Activated gamma-delta T cell treated with Interleukin-2 at 50 U/mL for 16 hours (primary cell): ENCODE measurements at places on chromosomes 5 and 9.

DNA sequence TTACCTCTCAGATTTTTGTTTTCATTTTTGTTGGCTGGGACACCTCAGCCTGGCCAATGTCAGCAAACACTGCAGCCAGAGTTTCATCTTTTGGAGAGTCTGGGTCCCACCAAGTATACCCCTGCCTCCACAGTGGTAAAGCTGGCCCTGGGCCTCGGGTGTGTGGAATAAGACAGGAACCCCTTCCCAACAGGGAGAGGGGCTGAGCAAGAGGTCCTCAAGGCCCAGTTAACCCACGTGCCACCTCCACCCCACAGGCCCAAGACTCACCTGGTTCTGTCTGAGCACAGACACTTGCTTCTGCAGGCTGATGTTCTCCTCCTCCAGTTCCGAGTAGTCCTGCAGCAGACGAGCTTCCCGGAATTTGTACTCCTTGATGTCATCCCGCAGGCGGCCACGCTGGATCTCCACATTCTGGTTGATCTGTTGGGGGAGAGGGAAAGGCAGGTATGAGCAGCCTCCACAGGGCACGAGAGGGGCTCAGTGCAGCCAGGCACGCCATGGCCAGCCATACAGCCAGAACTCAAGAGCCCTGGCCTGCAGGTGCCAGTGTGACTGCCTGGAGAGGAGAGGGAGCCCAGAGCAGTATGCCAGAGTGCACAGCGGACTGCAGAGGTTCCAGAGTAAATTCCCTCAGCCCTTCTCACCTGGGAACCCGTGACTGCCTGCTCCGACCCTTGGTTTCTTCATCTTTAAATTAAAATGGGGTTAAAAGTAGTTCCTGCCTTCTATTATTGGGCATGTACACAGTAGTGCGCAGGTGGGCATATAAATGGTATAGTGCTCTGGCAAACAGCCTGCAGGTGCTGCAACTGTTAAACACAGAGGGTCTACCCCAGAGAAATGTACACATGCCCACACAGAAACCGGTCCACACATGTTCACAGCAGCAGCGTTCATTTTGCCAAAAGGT lies 42.0 kb downstream of the BICD2 start:
- no peak for DNase-seq

GRCh38 chr5:57042524-57042931 lies 90.6 kb upstream of the MIER3 start:
- no peak for DNase-seq

DNA sequence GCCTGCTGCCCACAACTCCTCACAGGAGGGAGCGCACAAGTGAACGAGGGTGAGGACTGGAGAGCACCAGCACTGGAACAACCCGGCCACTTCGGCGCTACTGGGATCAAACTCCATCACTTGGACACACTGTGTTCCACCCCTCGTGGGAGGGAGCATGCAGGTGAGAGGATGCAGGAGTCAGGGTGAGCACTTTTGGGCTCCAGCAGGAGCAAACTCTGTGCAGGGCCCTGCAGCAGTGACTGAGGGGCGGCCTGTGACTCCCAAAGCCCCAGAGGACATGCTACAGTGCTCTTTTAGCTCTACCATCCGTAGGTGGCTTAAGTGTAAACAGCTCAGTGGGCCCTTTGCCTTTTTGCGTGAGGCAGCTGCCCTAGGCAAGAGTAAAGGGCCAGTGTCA lies 4.4 kb upstream of the MOCS2 start:
- no peak for DNase-seq

- no peak for DNase-seq
Observed at GRCh38 chr9:135712613-135713295, 10.8 kb downstream of the KCNT1 start.

GRCh38 chr9:124329206-124329792 lies 71.5 kb downstream of the NEK6 start:
- no peak for DNase-seq

DNA sequence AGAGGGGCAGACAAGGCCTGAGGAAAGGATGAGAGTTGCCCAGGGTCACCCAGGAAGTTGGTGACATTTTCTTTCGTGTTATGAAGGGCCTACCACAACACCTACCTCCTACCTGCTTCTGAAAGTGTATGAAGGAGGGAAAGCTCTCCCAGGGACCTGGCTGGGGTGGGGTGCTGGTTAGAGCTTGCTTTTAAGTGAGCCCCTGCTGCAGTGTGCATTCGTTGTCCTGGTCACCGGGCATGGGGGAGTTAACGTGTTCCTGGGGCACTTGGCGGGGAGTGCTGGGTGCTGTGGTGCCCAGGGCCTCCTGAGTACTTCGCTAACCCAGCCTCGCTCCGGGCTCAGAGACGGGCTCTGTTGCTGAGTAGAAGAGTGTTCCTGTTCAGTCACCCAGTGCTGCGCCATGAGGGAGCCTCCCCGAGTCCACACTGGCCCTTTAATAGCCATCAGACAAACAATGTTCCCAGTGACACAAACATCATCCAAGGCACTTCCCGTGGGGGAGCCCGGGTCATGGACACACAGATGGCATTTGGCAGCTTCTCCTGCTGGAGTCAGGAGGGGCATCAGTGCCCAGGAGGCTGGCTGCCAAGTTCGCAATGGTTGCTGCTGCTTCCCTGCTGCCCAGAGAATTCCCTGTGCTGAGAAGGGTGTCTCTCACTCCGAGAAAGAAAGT lies 85.7 kb downstream of the AMBP start:
- DNase-seq, result no peak

- DNase-seq, result no peak
Observed at GRCh38 chr5:34616651-34617050, 39.5 kb upstream of the RAI14 start.

- no peak for DNase-seq
Observed at GRCh38 chr5:111855356-111855755, 98.4 kb upstream of the NREP start.

- DNase-seq, result no peak
Observed at GRCh38 chr9:133340256-133340655, 4.3 kb upstream of the SURF6 start.

DNA sequence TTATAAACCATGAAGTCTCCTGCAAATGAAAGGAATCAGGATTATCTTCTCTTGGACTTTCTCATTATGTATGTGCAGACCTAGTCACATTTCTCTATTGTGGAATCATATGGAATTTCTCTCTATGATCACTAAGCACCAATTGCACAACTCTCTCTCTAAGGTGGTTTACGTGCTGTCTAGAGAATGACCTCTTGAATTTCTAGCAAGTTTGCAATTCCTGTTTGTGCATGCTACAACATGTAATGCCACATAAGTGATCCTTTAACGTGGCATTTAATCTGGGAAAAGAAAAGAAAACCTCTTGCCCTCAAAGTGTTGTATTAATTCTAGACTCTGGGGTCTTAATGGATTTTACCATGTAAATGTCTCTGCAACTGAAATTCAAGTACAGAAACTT lies 5.0 kb upstream of the PPP2R2B start:
- no peak for DNase-seq

DNA sequence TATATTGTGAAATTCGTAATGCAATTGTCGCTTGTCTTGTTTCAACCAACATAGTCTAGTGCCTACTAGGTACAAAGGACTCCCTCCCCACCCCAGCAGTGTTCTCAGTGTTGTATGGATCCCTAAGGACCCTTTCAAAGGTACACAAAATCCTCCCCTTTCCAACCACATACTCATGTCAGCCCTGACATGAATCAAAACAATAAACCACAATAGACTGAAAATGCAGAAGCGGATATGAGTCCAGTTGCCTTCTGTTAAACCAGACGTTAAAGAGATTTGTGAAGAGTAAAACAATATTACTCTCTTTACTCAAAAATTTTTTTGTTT lies 82.4 kb upstream of the IFNK start:
- no peak for DNase-seq

- no peak for DNase-seq
Observed at GRCh38 chr9:135606885-135607259, 32.5 kb downstream of the GLT6D1 start.

GRCh38 chr9:11931109-11931508 lies 762.1 kb upstream of the TYRP1 start:
- DNase-seq, result no peak

- no peak for DNase-seq
Observed at GRCh38 chr5:72134226-72134899, 27.1 kb downstream of the MAP1B start.

DNA sequence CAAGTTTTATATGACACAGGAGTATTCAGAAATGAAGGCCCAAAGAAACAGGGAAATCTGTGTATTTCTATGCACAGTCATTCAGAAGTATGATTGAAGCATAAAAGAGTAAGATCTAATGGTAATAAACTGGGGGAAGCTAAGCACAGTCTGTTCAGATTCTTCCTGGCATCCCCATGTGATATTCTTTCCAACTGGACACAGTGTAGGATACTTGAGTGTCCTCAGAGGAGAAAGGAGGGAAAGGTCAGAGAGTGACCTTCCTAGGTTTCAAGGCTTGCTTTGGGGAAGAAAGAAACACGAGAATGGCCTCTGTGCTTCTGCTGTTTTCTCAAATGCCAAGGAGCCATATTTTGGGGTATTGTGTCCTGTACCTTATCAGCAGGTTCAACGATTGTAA lies 1798.4 kb upstream of the WWC1 start:
- no peak for DNase-seq

- DNase-seq, result no peak
Observed at GRCh38 chr5:66945389-66946349, 250.9 kb downstream of the CD180 start.

DNA sequence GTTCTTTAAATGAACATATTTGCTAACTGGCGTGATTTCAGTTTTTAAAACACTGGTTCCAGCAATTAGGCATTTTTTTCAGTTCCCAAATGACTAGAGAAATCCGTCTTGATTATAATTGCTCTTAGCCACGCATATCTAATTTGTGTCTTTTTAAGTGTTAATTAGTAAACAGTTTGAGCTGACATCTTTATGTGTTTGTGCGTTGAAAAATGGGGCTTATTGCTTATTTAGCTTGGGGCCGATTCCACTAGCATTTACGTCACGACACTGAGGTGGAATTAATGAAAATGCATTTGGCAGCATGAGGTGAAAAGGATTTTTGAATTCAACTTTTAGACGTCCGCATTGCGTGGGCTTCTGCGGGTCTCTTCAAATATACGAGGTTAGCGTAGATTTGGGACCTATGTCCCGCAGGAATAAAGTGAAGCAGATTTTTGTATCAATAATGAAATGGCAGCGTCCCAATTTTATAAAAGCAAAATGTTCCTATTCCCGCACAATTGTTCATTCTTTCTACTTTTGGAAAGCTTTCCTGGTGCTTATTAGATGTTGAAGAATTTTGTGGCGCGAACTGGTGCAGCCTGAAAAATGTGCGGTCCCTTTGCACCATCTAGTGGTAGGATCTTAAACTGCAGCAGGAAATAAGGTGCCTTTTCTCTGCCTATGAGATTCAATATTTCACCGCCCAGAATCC lies 122.7 kb upstream of the LMX1B start:
- DNase-seq, result peak; percentile 62

DNA sequence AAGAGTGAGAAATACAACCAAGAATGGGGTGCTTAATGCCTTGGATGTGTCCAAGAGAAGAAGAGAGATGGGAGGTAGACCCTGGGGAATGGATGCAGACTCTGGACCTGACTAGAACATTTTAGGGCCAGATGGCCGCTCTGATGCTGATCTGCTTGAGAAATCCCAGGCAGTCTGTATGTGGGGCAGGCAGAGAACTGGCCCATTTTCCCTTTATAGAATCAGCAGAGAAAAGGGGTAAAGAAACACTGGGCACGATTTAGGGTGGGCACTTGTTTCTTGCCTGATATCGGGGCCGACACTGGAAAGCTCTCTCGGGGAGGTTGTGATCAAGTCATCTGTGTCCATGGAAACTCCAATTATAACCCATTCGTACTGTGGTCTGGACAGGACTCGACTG lies 118.5 kb upstream of the FSTL4 start:
- no peak for DNase-seq

- no peak for DNase-seq
Observed at GRCh38 chr9:120950421-120951388, 24.1 kb upstream of the TRAF1 start.

DNA sequence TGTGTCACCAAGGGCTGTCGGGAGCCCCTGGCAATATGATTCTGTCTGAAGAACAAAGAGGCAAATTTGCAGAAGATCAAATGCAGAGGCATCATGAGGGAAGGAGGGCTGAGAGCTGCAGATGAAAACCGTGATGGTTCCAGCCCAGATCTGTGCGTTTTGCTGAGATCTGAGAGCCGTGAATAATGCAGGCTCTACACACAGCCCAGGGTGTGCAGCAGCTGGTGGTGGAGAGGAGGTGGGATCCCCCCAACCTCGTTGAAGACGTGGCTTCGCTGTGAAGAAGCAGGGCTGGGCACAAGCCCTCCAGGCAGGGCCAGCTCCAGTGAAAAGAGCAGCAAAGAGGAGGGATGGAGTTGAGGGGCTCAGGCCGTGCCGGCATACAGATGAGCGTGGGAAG lies 75.5 kb downstream of the TSPAN17 start:
- no peak for DNase-seq
